Stimulated activated CD8-positive, alpha-beta memory T cell treated with anti-CD3 and anti-CD28 coated beads, Interleukin-4, amount 100 ng/mL, for 4 hours (primary cell): ENCODE measurements at places on chromosomes 16 and 17.

DNA sequence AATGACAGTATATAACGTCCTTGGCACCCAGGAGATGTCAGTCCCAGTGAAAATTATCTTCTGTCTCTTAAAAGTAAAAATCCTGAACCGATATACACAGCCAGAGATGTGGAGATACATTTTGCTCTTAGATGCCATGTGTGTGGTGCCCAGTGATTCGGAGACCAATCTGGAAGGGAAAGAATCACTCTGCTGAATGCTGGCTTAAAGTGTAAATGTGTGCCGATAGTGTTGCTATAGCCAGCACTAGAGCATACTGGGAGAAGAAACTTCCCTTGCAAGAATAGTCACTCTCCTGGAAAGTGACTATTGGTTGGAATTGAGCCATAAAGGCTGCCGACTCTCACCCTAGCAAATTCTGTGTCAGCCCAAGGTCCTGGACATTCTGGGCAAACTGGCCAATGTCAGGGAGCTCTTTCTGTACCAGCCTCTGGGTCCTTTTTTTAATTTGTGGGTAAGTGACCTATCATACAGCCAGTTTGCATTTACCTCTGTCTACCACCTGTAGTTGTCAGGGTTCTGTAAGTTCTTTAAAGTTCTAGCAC is 44.2 kb upstream of the HNF1B start:
- no peak for DNase-seq

DNA sequence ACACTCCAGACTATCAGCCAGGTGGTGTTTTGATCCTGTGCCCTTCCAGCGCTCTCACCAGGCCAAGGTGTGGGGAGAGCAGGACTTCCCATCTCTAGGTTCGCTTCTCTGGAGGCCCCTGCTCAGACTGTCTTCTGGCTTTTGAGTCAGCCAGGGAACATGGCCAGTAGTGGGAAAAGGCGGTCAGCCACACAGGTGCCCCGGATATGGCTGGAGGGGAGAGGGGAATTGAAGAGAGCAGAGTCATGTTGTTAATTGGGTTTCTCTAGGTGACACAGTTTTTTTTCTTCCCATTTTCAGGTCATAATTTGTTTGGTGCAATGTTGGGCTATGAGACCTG is 1.5 kb downstream of the MINK1 start:
- DNase-seq = no peak

DNA sequence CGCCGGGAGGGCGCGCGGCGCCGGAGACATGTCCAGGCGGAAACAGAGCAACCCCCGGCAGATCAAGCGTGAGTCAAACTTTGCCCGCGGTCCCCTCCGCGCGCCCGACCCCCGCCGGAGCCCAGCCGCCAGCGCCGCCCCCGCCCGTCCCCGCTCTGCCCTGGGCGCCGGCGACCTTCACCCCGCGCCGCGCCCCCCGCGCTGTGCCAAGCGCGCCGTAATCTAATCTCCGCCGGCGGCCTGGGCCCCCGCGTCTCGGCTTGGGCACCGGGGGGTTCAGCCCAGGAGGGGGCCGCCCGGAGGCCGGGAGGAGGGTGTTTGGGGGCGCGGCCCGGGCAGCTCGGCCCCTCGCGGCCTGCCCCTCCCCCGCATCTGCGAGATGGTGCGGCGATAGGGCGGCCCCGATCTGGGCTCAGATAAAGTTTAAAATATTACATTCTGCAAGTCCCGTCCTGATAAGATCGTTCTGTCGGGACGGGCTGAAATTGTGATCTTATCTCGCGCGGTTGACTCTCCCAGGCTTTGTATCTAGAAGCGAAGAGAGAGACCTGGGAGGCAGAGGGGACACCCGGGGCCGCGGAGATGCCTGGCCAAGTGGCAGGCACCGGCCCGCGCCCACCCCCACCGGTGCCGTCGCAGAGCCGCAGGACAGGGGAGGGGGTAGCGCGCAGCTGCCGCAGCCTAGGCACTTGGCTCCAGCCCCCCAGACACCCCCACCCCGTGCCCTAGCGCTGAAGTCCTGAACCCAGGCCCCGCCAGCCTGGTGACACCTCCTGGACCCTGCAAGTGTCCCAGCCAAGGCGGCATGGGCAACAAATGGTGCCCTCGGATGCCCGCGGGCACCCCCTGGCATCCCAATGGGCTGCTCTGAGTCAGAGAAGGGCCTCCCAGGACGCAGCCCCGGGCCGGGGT is 787 bp downstream of the ZFPM1 start:
- DNase-seq = no peak

- peak; percentile 26 for DNase-seq
These were observed at the start of gene XAF1 for GRCh38 chr17:6755731-6756184. Gene XAF1 (plus strand): TSS chr17:6756046. CDS start chr17:6756079, 33 bp downstream.
